ENCODE measurements at places on chromosomes 4 and X. TPM values are rescaled to one million over a fixed set of nuclear protein-coding genes. Genes with fewer than 3 reads are reported as not detected.

ZBED1 gene
- total RNA-seq: 25.3 TPM

MAGEB17 gene
- total RNA-seq: not detected

JCHAIN gene
- total RNA-seq: 18.2 TPM

RNF113A gene
- 37.7 TPM for total RNA-seq

CCDC120 gene
- 9.0 TPM for total RNA-seq

MAGEA8 gene
- total RNA-seq: not detected

DNA sequence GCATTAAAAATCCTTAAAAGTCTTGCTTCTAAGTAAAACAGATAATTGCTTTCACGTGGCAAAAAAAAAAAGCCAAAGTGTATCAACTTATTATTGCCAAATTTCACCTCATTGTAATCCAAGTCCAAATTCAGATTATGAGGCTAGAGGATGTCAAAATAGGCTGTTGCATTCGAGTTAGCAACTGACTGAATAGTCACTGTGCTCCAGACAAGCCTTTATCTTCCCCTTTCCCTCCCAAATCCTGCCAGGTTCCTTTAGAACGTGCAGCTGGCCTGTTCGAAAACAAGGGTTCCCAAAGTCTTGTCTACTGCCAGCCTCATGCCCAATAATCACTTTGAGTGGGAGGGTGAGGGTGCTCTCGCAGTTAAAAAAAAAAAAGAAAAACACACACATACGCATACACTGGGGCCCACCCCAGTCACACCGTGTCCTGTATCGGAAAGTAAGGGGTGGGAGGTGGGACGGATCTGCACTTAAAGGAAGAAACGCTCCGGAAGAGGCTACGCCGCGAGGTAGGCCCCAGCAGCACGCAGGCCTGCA, 603 bp downstream of the MAD2L1 start:
- DNase-seq: peak; percentile 56

GRCh38 chrX:112048707-112049106, 33.9 kb downstream of the TRPC5 start:
- DNase-seq: no peak

GRCh38 chrX:148381603-148382002, 118.8 kb upstream of the AFF2 start:
- DNase-seq: no peak

DNA sequence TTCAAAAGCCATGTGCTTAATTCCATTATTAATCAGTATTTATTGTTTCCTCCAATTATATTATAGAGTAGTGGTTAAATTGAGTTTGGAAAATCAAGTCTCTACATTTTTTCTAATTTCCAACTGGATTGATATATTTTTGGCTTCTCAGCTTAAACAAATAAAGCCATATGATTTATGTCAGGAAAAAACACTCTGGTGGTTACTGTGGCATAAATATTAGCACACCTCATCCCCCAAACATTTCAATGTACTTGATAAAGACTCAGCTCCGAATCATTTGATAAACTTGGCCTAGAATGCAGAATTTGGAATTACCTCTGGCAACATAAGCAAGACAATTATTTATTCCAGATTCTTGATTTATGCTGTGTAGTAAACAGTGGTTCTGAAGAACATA, 2313.8 kb downstream of the ARAP2 start:
- no peak for DNase-seq

DNA sequence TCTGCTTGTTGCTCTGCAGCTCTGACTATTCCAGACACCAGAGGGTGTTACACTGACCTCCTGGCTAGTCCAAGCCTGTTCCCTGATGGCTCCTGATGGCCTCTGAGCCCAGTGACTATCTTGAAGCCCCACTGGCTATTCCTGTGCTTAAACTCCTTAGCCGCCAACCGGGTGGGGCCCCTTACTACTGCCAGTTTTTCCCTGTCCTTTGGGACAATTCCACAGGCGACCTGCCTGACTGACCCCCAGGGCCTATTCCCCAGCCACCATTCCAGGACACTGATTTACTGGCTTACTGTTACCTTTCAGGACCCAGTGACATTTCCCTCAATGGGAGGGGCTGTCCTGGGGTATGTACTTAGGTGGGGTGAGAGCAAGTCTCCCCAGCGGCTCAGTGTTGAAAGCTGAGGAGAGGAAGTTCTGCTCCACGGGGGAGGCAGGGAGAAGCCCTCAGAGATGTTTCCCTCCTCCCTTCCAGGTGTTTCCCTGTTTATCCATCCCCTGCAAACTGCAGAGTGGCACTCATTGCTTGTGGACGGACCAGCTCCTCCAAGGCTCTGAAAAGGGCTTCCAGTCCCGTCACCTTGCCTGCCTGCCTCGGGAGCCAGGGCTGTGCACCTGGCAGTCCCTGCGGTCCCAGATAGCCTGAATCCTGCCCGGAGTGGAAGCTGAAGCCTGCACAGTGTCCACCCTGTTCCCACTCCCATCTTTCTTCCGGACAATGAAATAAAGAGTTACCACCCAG, 4.0 kb downstream of the TIMP1 start:
- no peak for DNase-seq

DNA sequence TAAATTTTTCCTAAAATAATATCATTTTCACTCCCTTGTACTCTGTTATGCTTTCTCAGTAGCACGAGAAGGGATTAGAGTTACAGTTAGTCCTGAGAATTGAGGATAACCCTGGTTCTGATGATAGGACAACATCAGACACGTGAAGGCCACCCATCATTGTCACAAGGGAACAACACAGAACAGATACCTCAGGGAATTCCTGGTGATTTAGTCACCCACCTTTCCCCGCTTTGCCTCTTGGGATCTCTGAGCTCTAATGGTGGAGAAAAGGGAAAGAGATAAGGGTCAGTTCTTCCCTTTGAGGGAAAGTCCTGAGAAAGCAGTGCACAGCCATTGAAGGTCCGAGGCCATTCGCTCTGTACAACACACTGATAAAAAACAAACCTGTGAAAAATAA, 112.3 kb upstream of the GALNT7 start:
- DNase-seq: no peak

GRCh38 chr4:157079441-157079840, 3.5 kb downstream of the GLRB start:
- DNase-seq: no peak

DNA sequence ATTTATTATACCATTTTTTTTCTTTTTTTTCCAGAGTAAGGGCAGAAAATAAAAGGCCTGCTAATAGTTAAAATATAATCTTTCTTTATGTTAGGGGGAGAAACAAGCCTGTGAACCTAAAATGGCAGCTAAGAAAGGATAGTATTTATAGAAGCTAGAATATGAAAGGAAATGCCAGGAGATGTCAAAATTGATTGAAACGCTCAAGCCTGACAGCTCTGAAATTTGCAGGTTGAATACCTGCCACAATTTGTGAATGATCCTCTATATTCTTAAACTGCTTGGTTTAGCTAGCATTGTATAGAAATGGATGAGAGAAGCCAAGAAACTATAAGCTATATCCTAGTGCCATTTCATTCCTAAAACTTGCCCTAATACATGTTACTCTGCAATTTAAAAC, 757.3 kb upstream of the PABPC4L start:
- no peak for DNase-seq

DNA sequence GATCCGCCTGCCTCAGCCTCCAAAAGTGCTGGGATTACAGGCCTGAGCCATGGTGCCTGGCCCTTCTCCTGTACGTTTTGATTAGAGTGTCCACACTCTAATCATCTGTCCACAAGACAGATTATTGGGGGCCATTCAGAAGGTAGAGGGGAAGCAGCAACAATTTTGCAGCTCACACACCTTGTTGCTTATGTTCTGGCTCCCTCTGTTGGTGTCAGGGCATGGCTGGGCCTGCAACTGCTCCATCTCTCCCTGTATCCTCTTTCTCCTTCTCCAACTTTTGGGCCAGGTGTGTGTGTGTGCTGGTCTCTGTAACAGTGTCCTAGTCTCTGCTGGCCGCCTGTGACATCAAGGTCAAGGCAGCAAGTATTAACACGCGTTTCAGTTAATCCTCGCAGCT, 125.5 kb upstream of the MBNL3 start:
- no peak for DNase-seq

- no peak for DNase-seq
Measured at GRCh38 chrX:19334945-19335626, 8.6 kb upstream of the PDHA1 start.

GRCh38 chrX:341541-342101, 23.0 kb upstream of the GTPBP6 start:
- DNase-seq: no peak

DNA sequence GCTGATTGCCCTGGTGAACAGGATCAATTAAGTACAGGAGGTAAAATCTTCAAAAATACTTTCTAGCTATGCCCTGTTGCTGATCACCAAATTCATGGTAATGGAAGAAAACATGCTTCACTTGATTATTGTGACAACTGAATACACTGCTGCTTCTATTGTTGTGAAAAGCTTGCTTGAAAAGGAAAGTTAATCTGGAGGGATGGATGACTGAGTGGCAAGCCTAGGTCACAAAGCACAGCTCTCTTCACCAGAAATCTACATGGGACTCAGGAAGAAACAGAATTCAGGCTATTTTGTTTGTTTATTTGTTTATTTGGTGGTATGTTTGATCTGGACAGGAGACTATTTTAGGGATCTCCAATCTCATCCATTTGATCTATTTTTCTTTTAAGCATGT, 182.0 kb downstream of the MGST2 start:
- no peak for DNase-seq

- no peak for DNase-seq
Measured at GRCh38 chr4:138113819-138114400, 128.2 kb downstream of the SLC7A11 start.

GRCh38 chr4:73019462-73020047, 50.0 kb downstream of the COX18 start:
- no peak for DNase-seq
